Activated T-cell treated with anti-CD3 and anti-CD28 coated beads for 48 hours (primary cell): ENCODE measurements at places on chromosomes 5 and 9.

DNA sequence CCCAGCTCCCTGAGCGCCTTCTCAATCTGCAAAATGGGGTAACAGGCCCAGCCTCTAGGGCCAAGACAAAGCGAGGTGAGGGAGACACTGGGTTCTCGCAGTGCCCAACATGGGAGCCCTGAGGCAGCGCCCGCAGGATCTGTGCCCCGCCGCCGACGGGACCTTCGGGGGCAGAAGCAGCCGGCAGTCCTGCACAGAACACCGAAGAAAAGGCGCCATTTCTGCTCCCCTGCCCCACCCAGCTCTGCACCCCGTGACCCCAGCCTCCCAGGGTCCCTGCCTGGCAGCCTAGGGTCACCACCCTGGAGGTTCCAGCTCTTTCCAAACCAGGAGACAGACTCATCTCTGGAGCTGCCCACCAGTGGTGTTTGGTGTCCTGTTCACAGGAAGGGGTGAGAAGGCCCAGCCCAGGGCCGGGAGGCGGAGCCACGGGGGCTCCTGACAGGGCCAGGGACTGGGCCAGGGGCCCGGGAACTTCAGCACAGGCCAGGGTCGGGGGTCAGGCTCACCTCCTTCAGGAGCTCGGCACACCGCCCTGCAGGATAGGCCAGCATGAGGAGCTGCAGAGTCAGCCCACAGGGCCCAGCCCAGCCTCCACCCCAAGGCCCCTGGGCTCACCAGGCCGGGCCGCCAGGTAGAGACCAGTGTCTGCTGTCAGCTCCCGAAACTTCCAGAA, 3.3 kb downstream of the LCN8 start:
- DNase-seq = no peak

GRCh38 chr9:98687911-98688310, 20.8 kb downstream of the GABBR2 start:
- no peak for DNase-seq

- DNase-seq = no peak
Observed at GRCh38 chr5:126561908-126562307, 33.1 kb downstream of the ALDH7A1 start.

- DNase-seq = peak; percentile 60
Observed at GRCh38 chr5:181189363-181189961, 15.5 kb downstream of the TRIM7 start.

- no peak for DNase-seq
Observed at GRCh38 chr9:34983209-34983608, 6.3 kb upstream of the DNAJB5 start.

- DNase-seq = peak; percentile 34
Observed at GRCh38 chr9:135797507-135798262, 95.7 kb downstream of the KCNT1 start.

DNA sequence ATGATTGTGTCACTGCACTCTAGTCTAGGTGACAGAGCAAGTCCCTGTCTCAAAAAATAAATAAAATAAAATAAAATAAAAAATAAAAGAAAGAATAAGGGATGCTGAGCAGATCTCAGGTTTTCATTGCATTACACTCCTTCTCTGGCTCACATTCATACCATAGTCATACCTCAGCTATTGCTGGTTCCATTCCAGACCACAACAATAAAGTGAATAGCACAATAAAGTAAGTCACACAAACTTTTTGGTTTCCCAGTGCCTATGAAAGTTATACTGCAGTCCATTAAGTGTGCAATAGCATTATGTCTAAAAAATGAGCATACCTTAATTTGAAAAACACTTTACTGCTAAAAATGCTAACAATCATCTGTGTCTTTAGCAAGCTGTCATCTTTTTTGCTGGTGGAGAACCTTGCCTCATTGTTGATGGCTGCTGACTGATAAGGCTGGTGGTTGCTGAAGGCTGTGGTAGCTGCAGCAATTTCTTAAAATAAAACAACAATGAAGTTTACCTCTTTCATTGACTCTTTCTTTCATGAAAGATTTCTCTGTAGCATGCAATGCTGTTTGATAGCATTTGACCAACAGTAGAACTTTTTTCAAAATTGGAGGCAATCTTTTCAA, 415.7 kb downstream of the ZNF608 start:
- no peak for DNase-seq

DNA sequence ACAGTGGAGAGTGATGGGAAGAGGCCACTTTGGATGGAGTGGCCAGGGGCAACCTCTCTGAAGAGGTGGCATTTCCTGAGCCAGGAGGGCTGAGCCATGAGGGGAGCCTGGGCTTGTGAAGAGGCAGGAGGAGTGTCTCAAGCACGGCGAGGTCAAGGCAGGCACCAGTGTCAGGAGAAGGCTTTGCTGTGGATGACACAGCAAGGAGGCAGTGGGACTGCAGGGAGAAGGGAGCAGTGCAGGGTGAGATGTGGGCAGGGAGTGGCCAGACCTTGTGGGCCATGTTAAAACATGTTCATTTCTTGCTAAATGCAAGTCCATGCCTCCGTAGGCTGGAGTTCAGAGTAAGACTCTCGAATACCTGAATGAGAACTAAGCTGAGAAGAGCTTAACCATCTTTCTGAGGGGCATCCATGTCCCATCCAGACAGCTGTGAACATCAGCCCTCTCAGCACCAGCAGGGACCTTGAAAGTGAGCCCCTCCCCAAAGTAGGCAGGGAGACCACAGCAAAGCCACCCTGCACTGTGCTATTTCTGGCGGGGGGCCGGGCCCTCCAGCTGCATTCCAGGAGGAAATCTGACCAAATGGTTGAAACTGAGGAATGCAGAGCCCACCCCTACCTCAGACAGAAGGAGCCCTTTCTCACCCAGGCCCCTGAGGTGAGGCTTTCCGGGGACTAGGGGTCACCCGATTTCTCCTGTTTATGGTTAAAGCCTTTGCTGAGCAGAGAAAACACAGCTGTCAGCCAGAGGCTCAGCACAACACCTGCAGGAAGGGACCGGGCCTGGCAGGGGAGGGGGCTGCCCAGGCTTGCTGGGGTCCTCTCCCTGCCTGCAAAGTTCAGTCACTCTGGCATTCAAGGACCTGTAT, 16.1 kb upstream of the ARSI start:
- DNase-seq = no peak

- DNase-seq = no peak
Observed at GRCh38 chr9:132748450-132748849, 78.2 kb downstream of the GTF3C4 start.

DNA sequence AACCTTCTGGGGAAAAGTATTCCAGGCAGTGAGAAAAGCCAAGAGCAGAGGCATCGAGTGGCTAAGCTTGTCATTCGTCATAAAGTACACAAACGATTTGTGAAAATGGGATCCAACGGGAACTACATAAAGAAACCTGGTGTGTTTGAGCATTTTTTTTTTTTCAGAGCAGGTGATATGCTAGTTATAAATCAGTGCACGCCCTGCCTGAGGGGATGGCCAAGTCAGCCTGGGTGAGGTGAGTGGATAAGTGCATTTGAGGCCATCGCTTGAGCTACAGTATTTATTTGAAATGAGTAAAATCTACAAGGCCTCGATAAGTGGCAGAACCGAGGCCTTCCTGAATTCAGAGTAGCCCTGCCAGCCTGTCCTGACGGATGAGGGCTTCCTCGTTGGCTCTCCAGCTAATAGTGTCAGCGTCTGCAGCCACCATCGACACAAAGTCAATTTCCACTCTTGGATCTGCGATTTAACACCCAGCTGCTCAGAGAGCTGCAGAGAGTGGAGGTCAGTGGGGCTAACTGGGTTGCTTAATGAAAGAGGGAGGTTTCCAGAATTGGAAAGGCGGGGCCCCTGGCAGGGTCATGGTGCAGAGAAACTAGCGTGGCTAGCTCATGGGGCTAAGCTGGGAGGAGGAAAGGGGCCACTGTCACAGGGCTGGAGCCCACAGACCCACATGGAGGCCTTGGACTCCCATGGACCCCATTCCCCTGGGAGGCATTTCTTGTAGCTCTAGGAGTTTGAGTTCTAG, 27.3 kb downstream of the PPARGC1B start:
- no peak for DNase-seq

DNA sequence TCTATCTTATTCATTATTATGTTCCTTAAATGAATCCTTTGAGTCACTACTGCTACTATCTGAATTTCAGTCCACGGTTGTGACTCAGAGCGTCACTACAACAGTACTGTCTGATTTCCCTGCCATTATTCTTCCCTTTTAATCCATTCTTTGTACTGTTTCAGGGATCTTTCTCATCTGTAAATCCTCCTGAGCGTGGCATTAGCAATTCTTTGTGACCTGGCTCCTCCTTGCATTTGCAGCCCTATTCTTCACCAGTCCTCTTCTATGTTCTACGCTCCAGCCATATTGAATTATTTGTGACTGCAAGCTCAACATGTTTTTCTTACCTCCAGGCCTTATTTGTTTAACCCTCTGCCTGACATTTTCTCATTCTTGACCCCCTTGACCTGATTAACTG, 5.9 kb downstream of the PRPF4 start:
- no peak for DNase-seq

DNA sequence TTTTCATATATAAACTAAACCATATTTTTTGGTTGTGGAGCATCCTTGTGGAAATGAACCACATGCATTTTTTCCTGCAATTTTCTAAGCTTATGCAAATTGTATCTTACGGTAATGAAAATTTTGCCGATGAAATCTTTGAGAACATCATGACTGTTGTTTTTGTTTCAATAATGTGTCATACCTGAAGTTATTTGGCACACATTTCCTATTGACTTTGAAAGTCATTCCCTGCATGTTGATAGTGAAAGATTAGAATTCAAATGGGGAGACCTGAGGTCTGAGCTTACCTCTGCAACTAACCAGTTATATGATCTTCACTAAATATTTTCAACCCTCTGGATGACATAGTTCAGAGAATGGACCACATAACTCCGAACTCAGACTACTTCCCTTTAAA, 88.5 kb downstream of the PRR16 start:
- no peak for DNase-seq

DNA sequence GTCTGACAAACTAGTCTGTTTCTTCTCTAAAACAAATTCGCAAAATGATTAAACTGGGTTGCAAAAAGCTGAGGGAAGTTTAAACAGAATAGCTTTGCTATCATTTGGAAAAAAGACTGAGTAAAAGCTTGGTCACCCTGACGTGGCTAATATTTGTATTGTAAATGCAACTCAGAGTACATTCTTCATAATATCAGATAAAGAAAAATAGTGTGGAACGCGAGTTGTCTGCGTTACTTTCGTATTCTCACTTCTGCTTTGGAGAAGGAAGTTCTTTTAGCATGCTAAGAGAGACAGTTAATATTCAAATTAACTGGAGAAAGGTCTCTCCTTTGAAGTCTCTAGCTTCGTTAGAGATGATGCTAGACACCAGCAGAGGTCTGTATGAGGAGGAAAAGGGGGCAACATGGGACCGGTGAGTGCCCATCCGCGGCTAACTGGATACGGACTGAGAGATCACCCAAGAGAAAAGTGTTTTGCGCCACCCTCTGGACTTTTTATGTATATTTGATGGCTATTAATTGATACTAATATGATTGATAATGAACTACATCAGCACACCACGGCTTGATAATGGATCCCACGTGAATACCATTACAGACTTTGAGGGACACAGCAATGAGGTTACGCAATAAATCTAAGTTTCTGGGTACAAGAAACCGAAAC, 2.9 kb upstream of the CNTRL start:
- no peak for DNase-seq

DNA sequence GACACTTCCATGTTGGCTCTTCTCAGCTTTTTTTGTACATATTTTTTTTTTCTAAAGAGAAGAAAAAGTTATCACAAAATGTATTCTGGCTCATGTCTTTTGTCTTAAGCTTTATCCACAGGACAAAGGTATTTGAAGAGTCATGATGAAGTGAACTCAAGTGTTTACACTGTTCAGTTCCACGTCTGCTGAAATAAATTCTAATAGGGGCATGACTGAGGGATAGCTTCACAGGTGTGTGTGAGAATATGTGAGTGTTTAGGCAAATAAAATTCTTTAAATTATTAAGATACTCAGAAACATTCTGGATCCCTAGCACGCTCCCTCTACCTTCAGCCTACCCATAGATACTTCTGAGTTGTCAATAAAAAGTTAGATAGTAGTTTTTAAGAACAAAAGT, 59.8 kb downstream of the BAAT start:
- no peak for DNase-seq

GRCh38 chr9:134436911-134437310, 110.7 kb downstream of the RXRA start:
- no peak for DNase-seq

DNA sequence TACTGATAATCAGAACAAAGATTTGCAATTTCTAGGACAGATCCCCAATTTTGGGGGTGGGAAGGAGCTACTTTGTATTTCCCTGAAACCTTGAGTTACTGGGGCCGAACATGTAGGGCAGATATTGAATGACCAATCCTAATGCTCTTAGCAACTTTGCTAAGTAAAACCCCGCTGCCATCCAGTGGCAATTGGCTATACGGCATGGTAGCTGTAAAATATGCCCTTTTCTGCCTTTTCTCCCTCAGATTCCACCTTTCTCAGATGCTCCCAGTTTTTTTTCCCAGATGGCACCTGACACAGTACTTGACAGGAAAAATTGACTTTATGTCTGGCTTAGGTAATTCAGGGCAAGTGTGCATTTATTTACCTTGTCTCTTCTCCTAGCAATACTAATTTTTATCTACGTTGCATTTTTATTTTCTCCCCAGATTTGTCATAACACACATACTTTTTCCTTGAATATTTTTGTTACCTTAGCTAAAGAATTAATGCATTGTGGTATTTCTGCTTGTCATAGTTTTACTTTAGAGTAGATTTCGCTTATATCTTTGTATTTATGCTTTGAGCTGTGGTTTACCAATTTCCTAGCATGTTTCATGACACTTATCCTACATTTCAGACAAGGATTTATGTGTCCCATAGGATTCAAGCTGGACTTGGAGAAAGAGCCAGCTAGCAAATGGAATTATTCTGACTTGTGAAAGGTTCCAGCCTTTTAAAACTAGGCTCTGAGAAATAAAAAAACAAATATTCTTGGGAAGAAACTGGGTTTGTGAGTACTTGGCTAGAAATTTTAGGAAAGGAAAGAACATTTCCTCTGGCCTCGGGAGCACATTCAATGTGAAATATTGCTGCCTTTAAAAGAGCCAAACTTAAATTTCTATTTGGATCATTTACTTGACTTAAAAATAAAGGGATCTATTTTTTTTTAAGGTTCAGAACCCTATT, 37.4 kb downstream of the PIK3R1 start:
- DNase-seq = peak; percentile 27

DNA sequence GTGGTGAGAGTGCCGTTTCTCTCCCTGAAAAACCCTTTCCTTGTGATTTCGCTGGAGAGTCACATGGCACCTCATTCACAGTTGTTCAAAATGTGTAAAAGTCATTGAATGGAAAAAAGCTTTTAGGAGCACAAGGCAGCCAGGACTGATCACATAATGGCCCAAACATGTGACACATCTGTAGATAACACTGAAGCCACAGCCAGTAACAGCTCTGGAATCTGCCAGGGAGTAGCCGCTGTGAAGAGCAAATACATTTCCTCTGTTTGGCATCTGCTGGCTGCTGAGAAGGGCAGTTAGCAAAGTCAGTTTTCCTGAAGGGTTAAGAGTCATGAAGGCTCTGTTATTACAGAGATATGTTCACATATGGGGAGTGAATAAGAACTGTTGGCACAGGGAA, 271.8 kb downstream of the NNT start:
- DNase-seq = no peak

- DNase-seq = no peak
Observed at GRCh38 chr9:35338561-35339274, 151.2 kb upstream of the RUSC2 start.

- no peak for DNase-seq
Observed at GRCh38 chr9:108933231-108933717, 650 bp downstream of the ELP1 start.

- DNase-seq = no peak
Observed at GRCh38 chr5:14445013-14445412, 136.6 kb upstream of the OTULINL start.
